RCC 7860 (cell line): ENCODE measurements at places on chromosomes 12 and 14.

DNA sequence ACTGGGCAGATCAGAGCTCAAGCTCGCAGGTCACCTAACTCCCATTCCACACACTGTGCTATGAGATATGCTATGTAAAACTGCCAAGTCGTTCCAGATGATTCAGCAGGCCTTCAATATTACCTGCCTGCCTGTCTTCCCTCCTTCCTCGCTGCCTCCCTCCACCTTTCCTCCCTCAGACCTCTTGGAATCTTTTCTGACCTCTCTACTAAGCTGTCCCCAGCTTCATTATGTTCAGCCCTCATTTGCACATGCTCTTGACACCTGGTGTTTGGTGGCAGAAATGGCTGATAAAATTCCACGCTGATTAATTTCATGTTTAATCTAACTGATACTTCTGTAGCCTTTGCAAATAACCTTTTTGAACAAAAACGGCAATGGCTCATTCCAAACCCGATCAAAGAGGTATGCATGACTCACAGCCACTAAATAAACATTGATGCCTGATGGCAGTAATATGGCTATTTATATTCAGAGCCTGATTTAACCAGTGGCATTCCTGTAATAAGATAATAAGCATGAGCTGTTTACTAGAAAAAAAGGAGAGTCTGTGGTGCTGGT lies 130.8 kb upstream of the EGLN3 start:
- DNase-seq: peak; percentile 67

- no peak for DNase-seq
These were observed 71.0 kb downstream of the RCOR1 start for GRCh38 chr14:102663440-102663839.

DNA sequence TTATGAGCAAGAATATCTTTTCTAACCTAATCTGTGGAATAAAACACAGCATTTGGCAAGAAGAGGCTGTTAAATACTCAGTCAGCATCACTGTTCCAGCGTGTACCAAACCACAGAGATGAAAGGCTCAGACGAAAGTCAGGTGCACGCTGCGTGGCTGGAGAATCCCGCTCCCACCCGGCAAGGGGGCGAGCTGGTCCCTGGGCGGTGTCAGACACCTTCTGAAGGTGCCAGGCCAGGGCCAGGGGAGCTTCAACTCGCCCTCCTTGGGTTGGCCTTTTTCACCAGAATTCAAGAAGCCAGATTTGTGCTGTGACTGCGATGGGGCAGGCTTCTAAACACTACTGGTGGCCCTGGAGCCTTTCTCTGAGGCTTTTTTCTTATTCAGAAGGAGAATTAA lies 73.1 kb downstream of the WDR20 start:
- no peak for DNase-seq

DNA sequence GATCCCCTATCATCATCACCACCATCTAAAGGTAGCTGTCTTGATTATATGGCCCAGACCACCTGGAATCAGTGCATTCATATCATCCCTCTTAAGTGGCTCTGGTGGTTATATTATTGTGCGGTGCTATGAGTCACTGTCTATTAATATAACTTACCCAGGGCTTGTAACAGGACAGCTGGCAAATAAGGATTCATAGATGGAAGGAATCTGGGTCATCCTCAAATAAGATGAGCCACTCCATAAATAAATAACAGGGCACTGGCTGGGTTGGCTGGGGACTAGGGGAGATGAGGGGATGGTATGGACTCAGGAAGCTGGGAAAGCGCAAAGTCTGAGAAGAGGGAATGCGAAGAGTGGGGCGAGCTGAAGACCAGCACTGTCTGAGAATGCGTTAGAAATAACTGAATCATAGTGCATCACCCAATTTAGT lies 216.1 kb downstream of the NUAK1 start:
- DNase-seq: peak; percentile 44

GRCh38 chr12:56219840-56220239 lies 1.9 kb downstream of the RNF41 start:
- no peak for DNase-seq

DNA sequence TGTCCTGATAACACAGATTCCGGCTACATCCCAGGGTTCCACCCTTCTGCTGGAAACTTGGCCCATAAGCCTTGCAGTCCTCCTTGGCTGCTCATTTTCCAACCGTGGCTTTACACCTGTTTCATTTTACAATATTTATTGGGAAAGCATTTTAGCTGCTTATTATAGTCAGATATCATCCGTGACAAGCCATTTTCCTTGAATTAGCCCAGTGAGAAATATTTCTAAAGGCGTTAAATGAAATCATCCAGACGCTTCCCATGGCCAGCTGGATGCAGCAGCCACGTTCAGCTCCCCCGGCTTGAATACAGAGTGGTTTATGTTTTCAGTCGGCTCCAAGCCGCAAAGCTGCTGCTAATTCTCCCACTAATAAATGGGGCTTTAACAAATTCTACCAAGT lies 245.0 kb upstream of the PELI2 start:
- DNase-seq: no peak

DNA sequence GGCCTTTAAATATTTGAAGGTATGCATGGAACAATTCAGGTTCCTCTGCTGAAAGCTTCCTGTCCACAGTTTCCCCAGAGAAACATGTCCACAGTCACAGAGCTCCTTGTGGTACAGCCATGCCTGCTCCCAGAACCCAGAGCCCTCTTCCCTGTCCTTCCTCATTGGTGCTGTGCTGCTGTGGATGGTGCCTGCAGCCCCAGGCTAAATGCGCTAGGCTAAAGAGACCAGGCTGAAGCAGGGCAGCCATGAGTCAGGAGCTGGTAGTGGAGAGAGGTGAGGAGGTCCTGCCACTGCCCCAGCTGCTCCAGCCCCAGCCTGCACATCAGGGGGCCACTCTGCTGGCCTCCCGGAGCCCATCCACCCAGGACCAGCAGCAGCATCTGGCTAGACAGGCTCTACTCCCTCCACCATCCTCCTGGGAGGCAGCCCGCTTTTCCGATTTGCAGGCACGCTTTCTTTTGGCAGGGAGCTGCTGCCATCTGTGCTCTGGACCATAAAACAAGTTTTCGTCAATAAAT lies 65.4 kb upstream of the DDX11 start:
- no peak for DNase-seq

DNA sequence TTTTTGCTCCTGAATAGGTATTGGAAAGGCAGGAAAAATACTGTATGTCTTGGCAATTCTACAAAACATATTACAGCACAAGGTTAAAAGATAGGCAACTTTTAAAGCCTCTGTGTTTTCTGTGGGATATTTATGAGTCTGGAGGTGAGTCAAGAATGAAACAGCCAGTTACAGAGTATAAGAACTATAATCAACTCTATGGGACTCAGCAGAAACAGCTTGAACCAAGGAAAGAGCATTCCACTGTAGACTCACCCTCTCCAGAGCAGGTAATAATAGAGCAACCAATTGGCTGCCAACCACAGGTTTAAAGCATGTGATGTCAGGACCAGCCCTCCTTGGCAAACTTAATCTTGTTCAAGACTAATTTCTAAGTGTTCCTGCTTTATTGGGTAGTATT lies 100.5 kb upstream of the MDM1 start:
- DNase-seq: no peak

DNA sequence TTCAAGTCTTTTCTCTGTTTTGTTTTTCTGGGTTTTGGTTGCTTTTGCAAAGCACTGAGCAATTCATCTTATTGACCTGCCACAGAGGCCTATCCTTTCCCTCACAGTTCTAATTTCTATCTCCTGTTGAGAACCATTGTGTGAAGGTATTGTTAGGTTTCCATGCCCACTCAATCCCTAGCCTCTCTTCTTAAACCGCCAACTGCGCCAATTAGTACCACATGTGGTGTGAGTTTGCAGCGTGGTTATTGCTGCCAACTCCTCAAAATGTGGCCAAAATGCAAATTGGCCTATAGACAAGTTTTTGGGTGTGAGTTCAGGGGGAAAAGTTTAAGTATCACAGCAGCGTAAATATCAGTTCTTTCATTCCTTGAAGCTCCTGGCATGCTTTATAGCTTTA lies 232.6 kb downstream of the FLRT2 start:
- DNase-seq: no peak

DNA sequence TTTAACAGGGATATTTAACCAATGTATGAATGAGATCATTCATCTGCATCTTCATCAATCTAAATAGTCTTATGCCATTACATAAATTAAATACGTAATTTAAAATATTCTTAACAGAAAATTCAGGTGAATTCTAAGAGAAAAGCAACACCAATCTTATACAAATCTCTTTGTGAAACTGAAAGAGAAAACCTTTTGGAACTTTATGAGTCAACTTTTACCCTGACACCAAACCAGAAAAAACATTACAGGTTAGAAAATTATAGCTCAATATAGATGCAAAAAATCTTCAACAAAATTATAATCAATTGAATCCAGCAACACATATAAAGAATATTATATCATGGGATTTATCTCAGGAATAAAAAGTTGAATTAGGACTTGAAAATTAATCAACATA lies 3.4 kb downstream of the GLIPR1L1 start:
- DNase-seq: no peak

DNA sequence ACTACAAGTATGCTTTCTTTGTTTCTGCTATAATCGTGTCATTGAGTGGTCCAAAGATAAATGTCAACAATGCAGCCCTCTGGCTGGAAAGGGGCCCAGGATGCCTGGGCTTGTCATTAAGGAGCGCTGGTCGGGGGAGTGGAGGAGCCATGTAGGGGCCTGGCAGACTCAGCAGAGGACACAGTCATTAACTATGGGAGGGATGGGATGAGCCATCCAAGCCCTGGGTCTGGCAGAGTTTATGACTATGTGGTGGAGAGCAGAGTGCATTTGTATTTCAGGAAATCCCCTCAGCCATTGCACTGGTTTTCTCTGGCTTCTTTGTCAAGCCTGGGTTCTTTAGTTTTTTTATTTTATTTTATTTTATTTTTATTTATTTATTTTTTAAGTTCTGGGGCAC lies 243.1 kb downstream of the C12orf75 start:
- DNase-seq: peak; percentile 46

DNA sequence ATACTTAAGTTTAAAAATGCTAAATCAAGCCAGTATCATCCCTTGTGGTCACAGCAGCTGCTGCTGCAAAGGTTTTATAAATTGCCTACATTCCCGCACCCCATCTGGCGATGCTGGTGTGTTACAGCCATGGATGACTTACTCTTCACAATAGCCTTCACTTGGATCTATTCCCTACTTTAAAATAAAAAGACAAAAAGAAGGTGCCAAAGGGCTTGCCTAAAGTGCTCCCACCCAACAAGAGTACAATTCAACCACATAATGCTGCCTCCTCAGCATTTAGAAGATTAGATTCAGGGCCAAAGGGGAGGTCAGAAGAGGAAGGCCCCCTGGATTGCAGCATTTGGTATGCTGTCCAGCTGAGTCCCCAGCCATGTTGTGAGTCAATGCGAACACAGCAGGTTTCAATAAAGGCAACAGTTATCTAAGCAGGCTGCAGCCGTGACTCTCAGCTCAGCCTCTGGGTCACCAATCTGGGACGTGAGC lies 176.1 kb downstream of the DAD1 start:
- DNase-seq: no peak

DNA sequence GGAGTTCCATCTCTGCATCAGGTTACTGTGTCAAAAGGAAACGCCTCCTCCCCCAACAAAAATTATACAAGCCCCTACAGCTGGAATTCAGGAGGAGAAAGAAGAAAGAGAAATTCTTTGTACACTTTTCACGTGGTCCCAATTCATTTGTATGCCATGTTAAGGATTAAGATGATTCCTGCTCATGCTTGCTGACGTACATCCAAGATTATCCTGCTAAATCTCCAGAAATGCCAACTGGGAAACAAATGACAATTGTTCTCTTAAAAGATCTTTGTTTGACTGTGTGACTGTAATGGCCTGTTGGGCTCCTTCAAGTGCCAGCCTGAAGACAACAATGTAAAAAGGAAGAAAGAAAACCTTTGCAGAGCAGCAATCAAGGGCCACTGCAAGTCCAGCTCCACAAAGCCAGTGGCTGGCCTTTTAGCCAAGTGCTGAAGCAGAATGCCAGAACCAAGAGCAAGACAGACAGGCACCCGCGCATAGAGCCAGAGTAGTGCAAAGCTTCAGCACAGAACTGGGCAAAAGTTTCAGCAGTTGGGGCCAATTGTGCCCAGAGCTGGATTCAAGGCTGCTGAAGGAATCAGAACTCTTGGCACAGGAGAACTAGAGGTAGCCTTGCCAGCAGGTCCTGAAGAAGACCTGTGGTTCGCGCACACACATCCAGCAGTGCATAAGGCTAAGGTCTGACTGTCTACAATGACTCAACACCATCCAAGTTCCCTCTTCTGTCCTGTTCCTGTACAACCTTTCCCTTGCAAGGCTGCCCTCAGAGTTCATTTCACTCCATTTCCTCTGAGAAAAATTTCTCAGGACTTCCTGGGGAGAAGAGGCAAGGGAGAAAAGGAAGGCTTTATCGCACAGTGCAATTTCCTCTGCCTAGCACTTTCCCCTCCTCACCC lies 209.7 kb upstream of the BMP4 start:
- no peak for DNase-seq

DNA sequence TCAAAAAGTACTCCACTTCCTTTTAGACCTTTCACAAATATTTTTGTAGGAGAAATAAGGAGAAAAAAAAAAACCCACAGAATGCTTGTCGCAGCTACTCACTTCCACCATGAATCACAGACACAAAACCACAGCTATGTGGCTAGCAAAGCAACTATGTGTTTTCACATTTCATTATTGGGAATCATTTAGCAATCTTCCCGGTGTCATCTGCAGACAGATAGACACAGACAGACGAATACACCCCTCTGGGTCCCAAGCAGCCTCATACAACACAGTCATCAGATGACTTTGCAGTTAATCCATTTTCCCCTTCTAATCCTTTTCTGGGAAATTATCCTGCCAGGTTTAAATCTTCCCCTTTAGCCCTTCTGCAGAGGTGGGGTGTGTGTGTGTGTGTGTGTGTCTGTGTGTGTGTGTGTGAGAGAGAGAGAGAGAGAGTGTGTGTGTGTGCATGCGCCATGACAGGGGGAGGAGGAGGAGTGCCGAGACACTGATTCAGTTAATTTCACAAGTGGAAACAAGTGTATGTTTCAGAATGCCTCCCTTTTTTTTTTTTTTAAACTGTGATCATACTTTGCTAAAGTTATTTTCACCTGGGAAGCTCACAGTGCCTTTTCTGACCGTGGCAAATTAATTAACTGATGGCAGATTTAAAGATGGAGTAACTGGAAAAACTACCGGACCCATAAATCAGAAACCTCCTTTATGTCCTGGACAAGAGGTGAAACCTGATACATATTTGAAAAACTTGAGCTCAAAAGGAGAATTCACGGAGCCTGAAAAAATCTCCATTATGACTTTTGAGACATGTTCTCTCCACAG lies 39.9 kb downstream of the LTBP2 start:
- DNase-seq: peak; percentile 93

GRCh38 chr14:47039336-47039735 lies 387.8 kb upstream of the RPL10L start:
- no peak for DNase-seq

DNA sequence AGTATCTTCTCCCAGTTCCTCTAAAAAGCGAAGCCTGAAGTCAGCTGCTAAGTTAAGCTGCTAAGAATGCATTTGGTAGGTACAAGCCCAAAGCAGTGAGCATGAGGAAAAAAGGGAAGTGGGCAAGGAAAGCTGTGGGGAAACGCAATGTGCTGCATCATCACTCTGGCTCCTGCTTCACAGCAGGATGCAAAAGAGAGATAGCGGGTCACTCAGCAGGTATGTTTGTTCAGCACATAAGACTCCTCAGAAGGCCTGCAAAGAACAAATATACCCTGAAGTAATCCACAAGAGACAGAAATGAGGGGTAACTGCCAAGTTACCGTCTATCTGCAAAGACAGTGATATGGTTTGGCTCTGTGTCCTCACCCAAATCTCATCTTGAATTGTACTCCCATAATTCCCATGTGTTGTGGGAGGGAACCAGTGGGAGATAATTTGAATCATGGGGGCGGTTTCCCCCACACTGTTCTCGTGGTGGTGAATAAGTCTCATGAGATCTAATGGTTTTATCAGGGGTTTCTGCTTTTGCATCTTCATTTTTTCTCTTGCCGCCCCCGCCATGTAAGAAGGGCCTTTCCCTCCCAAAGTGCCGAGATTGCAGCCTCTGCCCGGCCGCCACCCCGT lies 127.4 kb upstream of the EGLN3 start:
- DNase-seq: peak; percentile 77
